SHP77 treated with DMSO at 0.1 percent for 48 hours (cell line): ENCODE measurements at places on chromosomes 13 and 19.

- DNase-seq, result no peak
Observed at GRCh38 chr19:3862826-3863500, 5.9 kb downstream of the ZFR2 start.

DNA sequence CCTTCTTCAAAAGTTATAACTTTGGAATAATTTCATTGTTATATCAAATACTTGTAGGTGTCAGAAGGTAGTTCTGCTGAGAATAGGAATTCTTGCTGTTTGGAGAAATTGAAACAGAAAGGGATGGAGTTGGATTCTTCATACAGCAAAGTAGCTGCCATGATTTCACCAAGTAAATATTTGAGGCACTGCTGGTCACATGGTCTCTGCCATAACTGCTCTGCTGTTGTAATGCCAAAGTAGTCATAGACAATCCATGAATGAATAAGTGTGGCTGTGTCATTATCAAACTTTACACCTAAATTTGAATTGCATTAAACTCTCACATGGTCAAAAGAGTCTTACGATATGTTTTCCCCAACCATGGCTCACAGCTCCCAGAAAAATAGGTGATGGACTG, 308.6 kb downstream of the GPC6 start:
- DNase-seq, result no peak

- no peak for DNase-seq
Observed at GRCh38 chr13:88802886-88803285, 1131.7 kb downstream of the SLITRK5 start.

GRCh38 chr13:83929157-83929556, 46.9 kb upstream of the SLITRK1 start:
- DNase-seq, result no peak

DNA sequence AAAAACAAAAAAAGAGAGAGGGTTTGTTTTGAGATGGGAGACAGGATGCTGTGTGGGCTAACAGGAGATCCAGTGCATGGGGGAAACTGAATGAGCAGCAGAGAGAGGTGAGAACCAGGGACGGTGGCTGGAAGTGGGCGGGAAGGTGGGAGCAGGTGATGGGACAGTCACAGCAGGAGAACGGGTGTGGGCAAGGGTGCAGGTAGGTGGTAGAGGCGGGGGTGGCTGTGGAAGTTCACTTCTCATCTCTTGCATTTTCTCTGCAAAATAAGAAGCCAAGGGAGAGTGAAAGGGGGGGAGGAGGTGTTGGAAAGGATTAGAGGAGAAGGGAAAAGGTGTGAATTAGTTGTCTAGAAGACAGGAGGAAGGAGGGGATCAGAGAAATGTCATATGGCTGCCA, 21.9 kb downstream of the FBXO17 start:
- DNase-seq, result no peak

- no peak for DNase-seq
Observed at GRCh38 chr13:110301083-110301482, 5.9 kb downstream of the COL4A1 start.

DNA sequence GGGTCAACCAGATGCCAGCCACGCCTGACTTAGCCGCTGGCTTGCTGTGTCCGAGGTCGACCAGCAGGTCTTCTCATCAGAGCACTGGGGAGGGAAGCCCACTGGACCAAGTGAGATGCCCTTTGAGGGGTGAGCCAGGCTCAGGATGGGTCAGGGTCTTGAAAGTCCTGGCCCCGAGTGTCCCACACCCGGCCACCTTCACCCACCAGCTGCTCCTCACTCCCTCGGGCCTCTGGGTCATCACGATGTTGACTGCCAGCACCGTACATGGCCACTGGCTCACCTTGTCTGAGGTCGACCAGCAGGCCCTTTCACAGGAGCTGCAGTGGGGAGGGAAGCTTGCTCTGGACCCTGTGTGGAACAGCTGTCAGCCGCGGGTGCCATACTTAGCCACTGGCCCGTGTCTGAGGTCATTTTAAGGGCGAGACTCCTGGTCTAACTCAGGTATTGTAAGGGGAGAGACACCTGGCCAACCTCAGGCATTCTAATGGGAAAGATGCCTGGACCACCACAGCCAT, 1361.3 kb downstream of the UQCRFS1 start:
- no peak for DNase-seq

- no peak for DNase-seq
Observed at GRCh38 chr19:33240181-33240771, 14.6 kb upstream of the SLC7A10 start.

DNA sequence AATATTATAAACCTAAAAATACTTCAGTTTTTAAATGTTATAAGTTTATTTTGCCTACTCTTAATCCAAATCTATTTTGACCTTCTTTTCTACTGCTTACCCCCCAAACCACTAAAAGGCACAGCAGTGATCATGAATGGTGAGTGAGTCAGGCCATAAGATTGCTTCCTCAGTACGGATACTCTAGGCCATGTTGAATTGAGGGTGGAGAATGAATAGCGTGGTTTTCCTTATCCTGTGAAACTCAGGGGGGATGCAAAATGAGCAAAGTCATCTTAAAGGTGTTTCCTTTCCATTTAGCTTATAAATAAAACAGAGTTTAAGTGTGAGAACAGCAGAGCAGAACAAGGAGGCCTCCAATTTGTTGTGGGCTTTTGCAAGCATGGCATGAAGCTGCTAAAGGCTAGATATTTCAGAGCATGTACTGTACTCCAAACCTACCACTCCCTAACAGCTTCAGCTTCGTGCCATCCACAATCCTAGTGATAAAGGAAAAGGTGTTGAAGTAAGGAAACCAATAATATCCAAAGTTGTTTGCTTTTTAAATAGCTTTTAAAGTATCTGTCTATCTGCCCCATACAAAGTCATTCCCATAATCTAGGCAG, 25.0 kb downstream of the SERPINE3 start:
- DNase-seq, result no peak

DNA sequence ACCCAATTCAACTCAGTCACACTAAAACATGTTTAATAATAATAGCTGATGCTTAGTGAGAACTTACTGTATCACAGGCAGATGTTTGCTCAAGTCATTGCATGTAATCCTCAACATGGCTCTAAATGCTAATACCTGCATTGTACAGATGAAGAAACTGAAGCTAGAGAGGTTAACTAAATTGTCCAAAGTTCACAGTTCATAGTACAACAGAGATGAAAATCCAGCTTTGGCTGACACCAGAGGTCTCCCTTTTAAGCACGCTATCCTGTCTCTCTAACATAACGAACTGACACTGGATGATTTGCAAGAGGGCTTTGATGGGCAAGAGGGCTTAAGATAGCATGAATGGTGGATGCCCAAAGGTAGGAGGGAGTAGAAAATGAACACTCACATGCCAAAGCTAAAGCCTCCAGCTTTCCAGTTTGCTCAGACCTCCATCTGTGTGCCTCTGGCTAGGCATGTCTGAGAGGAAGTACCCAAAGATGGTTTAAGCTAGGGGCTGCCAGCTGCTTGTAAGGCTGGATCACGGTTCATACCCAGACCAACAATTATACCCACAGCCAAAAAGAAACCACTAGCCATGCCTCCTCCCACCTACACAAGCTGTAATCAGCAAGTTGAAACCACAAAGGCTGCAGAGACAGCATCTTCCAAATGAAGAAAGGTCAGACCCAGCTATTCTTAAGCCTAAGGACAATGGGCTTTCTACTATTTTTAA, 196.9 kb upstream of the UBL3 start:
- no peak for DNase-seq

DNA sequence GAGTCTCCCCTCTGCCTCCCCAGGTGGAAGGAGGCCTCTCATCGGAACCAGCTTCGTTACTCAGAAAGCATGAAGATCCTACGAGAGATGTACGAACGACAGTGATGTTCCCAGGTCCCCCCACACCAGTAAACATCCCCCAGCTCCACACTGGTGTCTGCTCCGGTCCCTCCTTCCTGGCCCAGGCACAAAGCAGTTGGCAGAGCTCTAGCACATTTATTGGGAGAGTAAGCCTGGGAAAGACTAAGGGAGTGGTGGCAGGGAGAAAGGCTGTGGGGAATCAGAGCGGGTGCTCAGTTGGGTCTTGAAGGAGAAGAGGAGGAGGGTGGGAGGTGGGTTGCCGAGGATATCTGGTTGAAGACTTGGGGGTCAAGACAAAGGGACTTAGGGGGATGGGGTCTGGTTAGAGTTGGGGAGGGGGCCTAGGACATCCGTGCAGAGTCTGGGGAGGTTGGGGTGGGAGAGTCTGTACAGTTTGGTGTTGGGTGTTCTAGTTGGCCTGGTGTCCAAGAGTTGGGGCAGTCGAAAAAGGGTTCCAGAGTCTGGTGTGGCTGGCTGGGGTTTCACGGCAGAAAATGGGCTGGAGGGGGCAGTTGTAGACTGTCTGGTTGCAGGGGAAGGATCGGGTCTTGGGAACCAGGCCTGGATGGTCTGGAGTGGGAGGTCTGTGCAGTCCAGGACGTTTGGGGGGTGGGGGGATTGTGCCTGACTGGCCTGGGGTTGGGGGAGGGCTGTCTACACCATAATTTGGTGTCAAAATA, 2.3 kb downstream of the HSPB6 start:
- no peak for DNase-seq

DNA sequence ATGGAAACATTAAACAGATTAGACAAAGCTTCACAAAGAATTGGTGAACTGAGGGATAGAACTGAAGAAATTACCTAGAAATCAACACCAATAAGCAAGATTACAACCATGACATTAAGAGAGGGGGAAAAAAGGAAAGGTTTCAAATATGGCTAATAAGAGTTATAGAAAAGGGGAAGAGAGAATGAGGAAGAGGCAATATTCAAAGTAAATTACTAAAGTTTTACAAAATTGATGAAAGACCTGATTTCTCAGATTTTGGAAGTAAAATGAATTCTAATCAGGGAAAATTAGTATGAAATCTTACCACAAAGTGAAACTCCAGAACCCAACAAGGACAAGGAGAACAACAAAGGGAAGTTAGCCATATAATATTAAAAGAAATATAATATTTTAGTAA, 187.4 kb downstream of the NBEA start:
- no peak for DNase-seq

- DNase-seq, result no peak
Observed at GRCh38 chr13:50467156-50468110, 376.1 kb downstream of the DLEU7 start.

DNA sequence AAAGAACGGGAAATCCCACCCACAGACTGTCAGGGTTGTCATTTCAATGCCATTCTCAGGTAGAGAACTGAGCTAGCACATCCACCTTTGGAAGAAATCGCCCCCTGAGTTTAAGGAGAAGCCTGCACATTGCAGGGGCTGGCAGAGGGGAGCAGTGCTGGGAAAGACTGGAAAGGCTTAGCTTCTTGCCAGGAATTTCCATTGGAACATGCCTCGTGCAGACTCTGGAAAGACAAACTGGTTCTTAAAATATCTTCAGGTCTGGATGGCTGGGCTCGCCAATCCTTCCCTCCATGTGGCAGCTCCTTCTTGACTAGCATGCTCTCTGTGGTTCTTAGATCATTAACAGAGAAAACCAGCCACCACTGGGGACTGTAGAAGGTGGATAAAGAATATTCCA, 414.1 kb downstream of the TSHZ3 start:
- DNase-seq, result no peak

- DNase-seq, result no peak
Observed at GRCh38 chr13:20567881-20568528, 1.0 kb downstream of the IFT88 start.

DNA sequence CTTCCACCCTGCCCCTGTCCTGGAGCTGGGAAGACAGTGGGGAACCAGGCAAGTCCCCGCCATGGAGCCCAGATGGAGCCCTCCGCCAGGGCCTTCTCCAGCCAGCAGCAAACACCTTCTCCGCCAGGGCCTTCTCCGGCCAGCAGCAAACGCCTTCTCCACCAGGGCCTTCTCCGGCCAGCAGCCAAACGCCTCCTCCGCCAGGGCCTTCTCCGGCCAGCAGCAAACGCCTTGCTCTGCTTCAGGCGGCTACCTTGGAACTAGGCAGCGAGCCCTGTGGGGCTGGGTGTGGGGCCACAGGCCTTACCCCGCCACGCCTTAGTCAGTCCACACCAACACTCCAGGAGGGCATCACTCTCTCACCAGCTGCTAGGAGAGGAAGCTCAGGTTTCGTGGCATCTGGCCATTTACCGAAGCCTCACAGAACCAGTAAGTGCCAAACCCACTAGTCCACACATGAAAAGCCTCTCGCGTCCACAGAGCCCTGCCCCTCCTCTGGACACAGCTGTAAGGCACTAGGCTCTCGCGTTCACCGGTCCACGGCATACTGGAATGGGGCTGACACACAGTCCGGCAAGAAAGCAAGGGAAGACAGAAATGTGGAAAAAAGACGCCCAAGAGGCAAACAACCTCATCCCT, 41.0 kb downstream of the MLLT1 start:
- no peak for DNase-seq

DNA sequence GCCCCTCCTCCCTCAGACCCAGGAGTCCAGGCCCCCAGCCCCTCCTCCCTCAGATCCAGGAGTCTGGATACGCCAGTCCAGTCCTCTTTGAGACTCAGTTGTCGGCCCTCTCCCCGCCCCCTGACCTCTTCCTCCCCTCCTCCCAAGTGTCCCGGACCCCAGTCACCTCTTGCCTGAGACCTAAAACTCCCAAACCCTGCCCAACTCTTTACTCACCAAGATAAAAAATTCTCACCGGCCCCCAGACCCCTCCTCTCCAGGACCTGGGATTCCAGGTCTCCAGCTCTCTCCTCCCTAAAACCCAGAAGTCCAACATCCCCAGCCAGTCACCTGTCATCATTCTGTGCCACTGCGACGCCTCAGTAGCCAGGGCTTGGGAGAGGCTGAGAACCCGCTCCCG, 1.4 kb upstream of the HSD17B14 start:
- no peak for DNase-seq

DNA sequence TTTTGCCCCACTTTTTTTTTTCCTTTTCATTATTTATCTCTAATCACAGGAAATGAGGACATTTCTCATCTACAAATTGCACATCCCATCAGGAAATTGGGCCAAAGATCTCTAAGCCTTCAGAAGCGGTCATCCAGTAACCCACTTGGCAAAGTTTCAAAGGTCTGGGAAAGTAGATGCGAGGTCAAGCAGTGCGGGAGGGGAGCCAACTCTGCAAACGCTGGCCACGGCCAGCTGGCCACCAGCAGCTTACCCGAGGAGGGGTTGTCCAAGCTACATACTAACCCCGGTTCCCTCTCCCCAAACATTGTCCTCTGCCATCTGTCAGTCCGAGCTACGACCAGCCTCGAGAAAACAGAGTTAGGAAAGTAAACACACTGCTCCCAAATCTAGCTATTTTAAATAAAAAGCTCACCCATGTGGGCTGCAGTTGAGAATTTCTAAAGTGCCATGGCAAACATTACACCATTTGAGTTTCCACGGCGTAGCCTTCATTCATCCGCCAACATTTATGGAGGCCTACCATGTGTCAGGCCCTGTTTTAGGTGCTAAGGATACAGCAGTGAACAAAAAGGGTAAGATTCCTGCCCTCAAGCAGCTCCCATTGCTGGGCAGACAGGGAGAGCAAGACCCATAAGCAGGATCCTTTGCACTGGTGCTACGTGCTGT, 11.5 kb downstream of the FFAR2 start:
- no peak for DNase-seq

- no peak for DNase-seq
Observed at GRCh38 chr19:48415395-48415794, 21.9 kb downstream of the GRIN2D start.
